ENCODE measurements at places on chromosomes 11 and 22.

DNA sequence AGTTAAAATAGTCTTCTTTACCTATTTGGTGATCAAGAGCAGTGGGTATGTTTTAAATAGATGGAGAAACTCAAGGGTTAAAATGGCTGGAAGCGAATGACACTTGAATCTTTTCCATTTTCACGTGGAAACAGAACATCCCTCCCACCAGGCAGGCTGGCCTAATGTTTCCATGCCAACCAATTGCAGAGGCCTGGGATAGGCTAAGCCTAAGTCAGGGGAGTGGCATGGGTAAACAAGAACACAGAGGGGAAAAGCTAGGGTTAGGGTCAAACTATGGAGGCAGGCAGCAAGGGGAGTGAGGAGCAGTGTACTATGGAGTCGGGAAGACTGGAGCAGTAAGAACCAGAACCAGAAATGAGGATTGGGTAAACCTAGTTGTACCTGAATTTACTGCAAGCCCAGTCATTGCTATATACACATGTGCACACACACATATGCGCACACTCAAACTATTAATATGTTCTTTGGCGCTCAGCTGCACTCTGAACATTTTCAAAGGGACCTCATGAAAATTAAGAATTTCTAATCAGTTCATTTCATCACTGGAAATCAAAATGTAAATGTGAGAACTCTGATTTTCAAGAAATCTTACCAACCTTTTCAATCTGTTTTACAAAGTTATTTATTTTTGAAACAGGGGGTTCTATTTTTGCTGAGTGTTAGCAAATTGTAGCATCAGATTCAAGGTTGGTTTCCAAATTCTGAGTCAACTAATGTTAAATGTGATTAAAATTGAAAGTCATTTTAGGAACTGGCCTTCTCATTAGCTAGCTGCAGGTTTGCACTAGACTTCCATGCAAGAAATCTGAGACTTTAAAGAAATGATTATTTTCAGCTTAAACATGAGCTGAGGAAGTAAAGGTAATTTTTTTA is 327.0 kb upstream of the CCDC90B start:
- no peak for DNase-seq

DNA sequence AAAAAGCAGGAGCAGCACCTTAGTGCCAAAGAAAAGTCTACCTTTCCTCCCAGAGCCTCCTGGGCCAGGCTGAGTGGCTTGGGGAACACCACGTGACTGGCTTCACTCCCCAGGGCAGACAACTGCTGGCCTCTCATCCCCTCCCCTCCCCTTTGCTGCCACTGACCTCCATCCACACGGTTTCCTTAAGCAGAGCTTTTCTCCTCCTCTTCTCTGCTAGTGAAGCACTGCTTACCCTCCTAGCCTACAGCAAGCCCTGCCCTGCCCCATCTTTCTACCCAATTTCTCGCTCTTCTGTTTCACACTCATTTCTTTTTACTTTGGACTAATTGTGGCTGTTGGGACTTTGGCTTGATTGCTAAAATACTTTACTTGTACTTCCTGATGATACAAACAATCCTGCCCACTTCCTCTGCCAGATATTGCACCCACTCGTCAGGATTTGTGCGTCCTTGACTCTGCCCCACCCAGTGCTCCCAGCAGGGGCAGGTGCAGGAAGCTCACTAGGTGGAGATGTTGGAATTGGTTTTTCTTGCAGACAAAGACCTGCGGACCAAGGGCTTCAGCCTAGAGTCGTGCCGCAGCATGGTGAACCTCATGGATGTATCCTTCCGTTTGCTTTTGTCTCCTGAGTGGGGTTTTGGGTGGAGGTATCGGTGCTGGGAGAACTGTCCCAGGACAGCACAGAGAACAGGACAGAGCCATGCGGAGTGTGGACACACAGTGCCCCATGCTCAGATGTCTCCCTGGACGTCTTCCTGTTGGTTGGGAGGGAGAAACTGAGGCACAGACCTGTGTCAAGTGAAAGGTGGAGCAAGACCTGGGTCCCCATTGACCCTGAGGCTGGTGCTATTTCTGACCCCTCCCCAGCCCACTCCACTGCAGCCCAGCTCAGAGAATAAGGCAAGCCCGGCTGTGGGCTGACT is 27.3 kb downstream of the CAPN1 start:
- DNase-seq: no peak

- DNase-seq: no peak
These were observed 22.3 kb upstream of the GLYATL2 start for GRCh38 chr11:58866788-58867187.

DNA sequence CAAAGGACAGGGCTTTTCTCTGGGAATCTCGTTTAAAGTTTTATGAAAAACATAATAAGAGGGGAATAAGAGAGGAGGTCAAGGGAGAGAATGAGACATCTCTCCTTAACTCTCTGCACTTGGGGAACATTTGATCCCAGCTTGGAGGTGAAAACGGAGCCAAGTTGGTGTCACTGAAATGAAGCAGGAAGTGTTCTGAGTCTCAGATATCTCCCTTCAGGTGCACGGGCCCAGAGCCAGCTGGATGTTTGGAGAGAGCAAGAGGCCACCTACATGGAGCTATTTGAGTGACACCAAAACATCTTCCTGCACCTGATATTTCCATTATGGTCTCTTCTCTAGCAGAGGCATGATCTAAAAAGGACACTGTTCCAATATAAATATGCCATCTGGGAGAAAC is 85.7 kb downstream of the BLID start:
- DNase-seq: no peak

GRCh38 chr11:72398058-72398758 is 36.1 kb downstream of the CLPB start:
- DNase-seq: no peak
